ENCODE measurements at places on chromosomes 5 and 9.

GRCh38 chr5:983238-983524, 25.4 kb upstream of the NKD2 start:
- no peak for DNase-seq

GRCh38 chr5:172335721-172336120, 52.2 kb upstream of the UBTD2 start:
- no peak for DNase-seq

DNA sequence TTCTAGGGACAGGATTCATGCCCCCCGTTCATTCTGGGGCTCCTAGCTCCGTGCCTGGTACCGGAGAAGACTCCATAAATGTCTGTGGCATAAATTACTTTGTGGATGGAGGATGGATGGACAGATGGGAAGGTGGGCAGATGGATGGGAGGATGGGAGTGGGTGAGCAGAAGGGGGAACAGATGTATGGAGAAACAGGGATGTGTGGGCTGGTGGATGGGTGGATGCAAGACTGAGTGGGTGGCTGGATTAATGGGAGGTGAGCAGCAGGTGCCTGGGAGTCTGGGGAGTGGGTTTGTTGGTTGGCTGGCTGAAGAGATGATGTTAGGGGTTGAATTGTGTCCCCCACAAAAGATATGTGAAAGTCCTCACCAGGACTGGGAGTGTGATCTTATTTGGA, 43.5 kb downstream of the SARDH start:
- DNase-seq: no peak

- DNase-seq: peak; percentile 11
These were observed 20.4 kb upstream of the ZNF354B start for GRCh38 chr5:178839319-178839704.

DNA sequence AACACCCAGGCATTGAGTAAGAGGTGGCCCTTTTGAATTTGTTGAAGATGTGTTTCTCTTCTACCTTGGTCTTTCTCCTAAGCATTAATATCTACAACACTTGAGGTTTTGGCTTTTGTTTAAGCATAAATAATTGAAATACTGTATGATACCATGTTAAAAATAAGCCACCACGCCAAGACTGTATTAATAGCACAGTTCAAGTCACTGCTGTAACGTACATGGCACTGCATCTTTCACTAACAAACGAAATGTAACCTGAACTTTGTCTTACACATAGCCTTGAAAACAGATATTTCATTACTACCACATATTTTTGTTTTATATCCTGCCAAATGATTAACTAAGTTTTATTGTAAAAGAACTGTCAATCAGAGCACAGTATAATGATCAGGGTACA, 112.8 kb downstream of the MLLT3 start:
- DNase-seq: no peak

DNA sequence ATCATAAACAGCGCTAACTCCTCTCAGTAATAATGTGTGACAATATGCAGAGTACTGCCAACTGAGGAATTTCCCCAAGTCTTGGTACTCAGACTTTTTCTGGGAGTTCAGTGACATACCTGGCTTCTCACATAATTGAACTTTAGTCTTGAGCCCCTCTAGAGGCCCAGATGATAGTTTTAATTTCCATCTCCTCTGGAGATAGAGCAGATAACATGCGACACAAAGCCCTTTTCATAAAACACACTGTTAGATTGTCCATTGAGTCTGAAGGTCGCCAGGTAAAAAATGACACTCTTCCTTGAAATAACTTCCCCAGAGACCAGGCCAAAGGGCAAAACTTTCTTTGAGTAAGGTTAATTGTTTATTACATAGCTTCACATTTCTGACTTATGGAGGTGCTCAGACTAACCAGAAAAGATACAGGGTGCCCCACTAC, 476.0 kb downstream of the RASEF start:
- DNase-seq: no peak

- DNase-seq: peak; percentile 71
These were observed 85.3 kb upstream of the ADRB2 start for GRCh38 chr5:148740966-148741742.

- DNase-seq: peak; percentile 10
These were observed 66.3 kb downstream of the RGMB start for GRCh38 chr5:98839469-98840383.

DNA sequence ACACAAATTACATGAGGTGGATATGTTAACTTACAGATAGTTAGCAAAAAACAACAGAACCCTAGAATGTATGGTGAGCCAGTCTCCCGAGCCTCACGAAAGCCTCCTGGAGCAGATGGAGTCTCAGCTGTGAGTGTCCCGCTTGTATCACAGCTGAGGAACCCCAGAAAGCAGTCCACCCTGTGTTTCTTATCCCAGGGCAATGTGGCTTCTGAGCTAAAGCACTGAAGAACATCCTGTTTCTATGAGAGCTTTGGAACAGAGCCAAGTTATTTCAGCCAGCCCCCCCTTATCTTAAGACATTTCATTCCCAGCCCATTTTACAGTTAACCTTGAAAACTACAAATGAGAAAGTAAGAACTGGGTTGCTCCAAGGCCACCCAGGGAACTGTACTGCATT, 1220.9 kb upstream of the CDH6 start:
- no peak for DNase-seq

- DNase-seq: no peak
These were observed 17.2 kb downstream of the PAM start for GRCh38 chr5:102772273-102772672.

DNA sequence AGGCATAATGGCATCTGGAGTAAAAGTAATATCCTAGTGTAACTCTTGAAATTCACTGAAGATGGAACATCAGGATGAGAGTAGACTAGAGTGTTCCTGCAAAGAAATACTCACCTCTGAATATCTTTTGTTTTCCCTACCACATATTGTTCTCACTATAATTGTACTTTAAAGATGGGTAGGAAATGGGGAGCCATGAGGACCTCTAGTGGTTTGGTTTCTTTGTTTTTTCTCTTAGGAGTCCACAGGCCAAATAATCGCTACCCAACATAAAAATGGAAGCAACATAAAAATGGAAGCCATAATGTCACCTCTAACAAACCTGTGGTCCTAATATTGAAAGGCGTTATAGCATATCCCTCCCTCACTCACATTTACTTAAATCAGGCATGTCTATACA, 2375.8 kb downstream of the MAT2B start:
- no peak for DNase-seq

DNA sequence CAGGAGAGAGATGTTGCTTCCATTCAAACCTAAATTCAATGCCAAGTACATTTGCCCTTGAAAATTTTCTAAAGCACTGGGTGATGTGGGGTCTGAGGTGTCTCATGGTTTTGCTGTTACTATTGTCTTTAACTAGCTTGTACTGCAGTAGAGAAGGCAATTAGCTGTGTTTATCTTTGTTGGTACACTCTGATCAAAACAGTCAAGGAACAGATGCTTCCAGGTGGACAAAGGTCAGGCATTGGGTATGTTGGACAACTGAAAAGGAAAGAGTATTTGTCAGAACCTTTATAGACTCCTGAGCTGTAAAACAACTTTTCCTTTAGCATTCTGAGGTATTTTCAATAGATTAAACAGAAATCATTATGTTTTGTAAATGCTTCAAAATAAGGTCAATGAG, 2228.7 kb upstream of the WWC1 start:
- no peak for DNase-seq

- DNase-seq: peak; percentile 80
These were observed 29.7 kb upstream of the PPP2CA start for GRCh38 chr5:134255418-134256150.

DNA sequence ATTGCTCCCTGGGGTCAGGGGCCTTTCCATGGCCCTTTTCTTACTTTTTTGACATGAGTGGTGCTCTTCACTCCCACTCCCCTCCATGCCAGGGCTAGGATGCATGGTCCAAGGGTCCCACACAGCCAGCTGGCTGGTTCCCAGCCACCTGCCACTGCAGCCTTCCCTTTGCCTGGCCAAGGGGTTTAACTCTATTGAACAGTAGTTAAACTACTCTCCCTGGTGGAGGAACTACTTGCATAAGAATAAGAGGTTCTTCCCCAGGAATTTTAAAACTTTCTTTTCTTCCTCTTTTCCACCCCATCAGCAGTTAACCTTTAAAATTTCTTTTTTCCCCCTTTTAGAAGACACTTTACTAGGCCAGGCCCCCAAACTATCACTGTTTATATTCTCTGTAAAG, 1532.8 kb upstream of the ACO1 start:
- DNase-seq: no peak

DNA sequence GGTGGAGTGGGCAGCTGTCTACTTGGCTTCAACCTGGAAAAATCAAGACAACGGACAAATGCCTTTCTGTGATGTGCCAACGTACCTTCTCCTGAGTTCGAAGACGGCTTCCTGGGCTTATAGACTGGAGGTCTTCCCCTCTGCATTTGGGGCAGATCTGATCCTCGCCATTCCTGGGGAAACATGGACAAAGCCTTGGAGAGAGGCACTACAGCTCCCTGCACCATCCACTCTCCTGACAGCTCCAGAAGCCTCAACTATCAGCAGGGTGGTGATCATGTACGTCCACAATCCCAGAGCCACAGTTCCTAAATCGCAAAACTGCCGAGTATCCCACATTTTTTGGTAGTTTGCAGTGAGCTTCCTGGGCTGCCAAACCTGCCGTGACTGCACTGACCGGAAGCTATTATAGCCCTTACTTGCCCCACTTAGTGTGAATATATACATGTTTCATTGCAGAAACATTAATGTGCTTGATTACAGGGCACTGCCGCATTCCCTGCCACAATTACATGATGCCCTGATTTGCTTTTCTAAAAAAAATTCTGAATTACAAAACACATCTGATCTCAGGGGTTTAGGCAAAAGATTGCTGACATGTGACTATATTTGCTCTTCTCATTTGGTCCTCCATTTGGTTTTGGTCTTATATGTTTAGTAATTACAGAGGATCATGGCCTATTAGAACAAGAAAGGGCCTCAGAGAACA, 2.8 kb downstream of the TRAF1 start:
- DNase-seq: no peak

GRCh38 chr9:121271368-121272341, 3.7 kb downstream of the GSN start:
- DNase-seq: peak; percentile 89

Measured in fibroblast of skin of back (primary cell).